Non-pigmented ciliary epithelial cell (primary cell): ENCODE measurements at places on chromosomes 11 and 22.
A peak's percentile ranks its signal among the peaks of the same experiment; 100 is the strongest.

- DNase-seq: no peak
These were observed 156.4 kb downstream of the FAM181B start for GRCh38 chr11:82577246-82577645.

GRCh38 chr11:77407613-77408012, 66.3 kb downstream of the PAK1 start:
- DNase-seq: peak; percentile 62

- DNase-seq: no peak
These were observed 96.0 kb downstream of the ABTB2 start for GRCh38 chr11:34261820-34262219.

- no peak for DNase-seq
These were observed 30.9 kb upstream of the BAIAP2L2 start for GRCh38 chr22:38141217-38141973.

DNA sequence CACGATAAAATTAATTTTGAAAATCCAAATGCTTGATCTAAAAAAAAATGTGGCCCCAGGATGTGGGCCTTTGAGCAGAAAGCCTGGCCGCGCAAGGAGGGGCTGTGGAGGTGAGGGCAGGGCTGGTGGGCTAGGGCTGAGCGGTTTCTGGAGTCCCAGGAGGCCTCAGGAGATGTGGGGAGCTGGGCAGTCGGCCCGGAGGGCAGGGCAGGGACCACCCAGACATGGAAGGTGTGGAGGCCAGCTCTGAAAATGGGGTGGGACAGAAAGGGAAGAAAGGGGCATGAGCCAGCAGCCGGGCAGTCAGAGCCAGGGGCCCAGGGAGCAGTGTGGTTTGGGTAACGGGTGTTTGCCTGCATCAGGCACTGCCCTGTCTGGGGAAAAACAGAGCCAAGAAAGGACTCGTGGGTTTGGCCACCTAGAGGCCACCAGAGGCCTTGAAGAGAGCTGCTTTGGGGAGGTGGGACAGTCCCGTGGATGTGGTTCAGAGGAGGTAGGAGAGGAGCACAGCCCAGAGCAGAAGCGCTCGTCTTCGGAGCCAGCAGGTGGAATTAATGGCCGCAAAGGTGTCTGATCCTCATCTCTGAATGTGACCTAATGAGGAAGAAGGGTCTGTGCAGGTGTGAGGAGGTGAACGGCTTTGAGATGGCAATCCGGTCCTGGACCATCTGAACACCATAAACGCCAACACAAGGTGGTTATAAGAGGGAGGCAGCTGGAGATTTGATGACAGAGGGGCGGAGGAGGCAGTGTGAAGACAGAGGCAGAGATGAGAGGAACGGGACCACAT, 50.2 kb downstream of the IGF2 start:
- DNase-seq: no peak

- no peak for DNase-seq
These were observed 441.1 kb downstream of the TBC1D22A start for GRCh38 chr22:47203554-47203991.

GRCh38 chr22:32961497-32961896, 96.7 kb downstream of the SYN3 start:
- no peak for DNase-seq

GRCh38 chr11:72831521-72832300, 17.5 kb downstream of the ATG16L2 start:
- no peak for DNase-seq

- DNase-seq: no peak
These were observed 276.1 kb downstream of the SBF2 start for GRCh38 chr11:10017911-10018310.

GRCh38 chr11:14361951-14362350, 3.0 kb upstream of the RRAS2 start:
- DNase-seq: no peak

DNA sequence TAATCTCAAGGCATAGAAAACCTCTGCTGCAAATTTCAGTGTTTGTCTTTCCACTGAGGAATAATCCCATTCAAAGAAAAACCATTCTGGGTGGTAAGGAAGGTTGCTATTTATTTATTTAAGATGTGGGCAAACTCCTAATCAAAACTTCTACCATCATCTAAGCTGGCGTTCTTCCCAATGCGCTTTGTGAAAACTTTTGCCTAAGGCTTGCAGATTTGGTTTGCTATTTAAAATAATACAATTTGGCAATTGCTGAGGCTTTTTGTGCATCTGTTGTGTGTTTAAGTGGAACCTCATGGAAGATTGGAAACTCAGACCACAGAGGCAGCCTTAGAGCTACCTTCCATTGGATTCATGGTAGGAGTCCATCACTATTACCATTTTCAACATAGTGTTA, 309.0 kb downstream of the BLID start:
- no peak for DNase-seq

- no peak for DNase-seq
These were observed 11.5 kb downstream of the ZDHHC5 start for GRCh38 chr11:57679396-57679795.

- DNase-seq: no peak
These were observed 52.4 kb downstream of the CHRDL2 start for GRCh38 chr11:74678591-74679512.

- no peak for DNase-seq
These were observed 46.3 kb downstream of the ACAT1 start for GRCh38 chr11:108167624-108168023.

GRCh38 chr22:48663297-48663696, 1164.4 kb downstream of the BRD1 start:
- DNase-seq: no peak

DNA sequence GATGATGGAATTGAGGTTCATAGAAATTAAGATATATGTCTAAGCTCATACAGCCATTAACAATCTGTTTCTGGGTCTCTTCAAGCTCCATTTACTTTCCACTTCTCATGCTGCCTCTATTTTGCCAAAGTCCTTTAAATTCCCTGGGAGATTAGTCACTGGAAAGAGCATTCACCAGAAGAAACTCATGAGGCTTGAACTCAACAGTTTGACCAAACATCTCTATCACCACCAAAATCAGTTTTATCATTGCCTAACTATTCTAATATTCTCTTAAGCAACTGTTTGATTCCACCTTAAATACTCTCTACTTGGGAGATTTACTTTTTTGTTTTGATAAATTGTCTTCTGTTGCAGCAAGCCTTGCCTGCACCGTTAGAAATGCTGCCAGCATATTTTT, 881.3 kb downstream of the KCNA4 start:
- DNase-seq: no peak

GRCh38 chr22:17744430-17744829, 29.8 kb downstream of the BID start:
- no peak for DNase-seq

GRCh38 chr11:119584193-119585042, 144.6 kb downstream of the NECTIN1 start:
- no peak for DNase-seq

GRCh38 chr22:40023341-40023841, 28.6 kb downstream of the FAM83F start:
- no peak for DNase-seq

DNA sequence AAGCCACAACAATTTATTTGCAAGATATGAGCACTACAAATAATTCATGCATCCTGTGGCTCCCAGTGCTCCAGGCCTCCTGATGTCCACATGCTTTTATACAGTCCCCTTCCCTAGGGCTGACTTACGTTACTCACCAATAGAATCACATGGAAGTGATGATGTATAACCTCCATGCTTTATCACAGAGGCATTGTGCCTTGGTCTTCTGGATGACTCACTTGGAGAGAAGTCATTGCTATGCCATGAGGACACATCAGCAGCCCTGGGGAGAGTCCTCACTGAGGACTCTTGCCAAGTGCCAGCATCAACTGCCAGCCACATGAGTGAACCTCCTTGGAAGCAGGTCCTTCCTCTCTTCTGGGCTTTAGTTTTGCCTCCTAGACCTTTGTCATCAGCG, 22.0 kb upstream of the IGSF9B start:
- DNase-seq: no peak

DNA sequence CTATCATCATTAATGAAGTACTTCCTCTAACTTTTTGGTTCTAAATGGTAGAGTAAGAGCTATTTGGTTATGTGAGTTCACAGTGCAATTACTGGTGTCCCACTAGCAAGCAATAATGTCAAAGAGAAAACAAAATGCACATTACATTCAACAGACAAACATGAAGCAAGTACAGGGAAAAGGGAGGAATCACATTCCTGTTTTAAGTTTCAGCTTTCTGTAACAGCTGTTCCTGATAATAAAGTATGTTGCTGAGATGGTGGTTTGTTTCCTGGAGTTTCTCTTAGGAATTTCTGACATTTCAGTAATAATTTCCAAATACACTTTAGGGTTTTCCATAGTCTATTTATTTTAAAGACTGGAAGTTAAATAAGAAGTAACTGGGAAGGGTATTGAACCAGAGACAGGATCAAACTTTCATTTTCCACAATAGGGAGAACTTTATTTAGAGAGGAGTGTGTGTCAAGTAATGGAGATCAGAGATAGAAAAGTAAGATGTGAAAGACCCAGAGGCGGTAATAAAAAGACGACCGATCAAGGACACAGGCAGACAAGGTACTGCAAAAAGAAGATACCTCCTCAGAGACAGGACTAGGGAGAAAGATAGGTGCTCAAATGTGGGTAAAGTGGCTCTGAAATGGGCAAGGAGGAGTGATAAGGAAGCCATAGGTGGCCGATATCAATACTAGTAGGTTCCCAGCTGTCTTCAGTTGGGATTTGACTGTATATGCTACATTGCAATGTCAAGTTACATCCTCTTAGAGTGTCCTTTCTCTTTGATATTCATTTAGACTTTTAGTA, 20.8 kb upstream of the CLNS1A start:
- DNase-seq: no peak

DNA sequence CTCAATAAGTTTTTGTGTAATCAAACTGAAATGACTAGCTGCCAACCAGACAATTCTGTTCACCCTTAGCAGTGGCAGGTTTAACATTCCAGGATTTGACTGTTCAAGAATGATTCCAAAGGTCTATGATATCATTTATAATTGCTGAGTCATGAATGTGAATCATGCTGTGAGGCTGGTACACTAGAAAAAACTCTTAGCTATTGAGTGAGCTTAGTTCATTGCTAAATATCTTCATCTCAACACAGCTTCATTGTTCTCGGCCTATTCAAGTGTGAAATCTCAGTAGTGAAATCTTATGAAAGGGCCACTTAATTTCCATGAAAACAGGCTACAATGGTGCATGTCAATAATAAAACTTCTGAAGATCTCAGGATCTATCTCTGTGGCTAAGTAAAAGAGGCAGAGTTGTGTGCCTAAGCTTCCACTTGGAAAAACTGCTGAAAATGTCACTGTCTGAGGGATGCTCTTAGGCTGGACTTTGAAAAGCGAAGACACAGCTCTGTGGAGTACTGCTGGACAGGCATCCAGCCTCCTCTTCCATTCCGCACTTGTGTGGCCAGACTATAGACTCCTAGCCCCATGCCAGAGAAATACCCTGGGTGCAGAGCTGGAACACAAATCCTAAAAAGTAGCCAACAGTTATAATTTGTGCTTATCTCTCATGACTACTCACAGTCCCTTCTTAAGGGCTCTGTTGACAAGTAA, 12.8 kb downstream of the AQP11 start:
- DNase-seq: peak; percentile 74

DNA sequence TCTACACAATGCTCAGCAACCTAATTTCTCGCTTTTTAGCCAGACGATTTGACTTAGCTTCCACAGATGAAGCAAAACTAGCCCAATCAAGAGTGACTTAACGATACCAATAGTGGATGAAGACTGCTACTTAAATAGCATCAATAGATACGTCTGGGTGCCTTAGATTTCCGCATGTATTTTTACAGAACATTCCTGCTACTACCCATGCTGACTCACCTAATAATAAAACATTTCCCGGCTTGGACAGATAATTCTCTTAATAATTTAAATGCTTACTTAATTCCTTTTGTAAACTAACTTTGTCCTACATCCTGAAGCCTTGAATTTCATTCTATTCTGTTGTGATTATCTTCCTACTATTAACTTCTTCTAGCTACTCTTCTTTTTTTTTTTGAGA, 5.2 kb upstream of the LAYN start:
- no peak for DNase-seq

- no peak for DNase-seq
These were observed 83.4 kb upstream of the MYO18B start for GRCh38 chr22:25658633-25659032.

DNA sequence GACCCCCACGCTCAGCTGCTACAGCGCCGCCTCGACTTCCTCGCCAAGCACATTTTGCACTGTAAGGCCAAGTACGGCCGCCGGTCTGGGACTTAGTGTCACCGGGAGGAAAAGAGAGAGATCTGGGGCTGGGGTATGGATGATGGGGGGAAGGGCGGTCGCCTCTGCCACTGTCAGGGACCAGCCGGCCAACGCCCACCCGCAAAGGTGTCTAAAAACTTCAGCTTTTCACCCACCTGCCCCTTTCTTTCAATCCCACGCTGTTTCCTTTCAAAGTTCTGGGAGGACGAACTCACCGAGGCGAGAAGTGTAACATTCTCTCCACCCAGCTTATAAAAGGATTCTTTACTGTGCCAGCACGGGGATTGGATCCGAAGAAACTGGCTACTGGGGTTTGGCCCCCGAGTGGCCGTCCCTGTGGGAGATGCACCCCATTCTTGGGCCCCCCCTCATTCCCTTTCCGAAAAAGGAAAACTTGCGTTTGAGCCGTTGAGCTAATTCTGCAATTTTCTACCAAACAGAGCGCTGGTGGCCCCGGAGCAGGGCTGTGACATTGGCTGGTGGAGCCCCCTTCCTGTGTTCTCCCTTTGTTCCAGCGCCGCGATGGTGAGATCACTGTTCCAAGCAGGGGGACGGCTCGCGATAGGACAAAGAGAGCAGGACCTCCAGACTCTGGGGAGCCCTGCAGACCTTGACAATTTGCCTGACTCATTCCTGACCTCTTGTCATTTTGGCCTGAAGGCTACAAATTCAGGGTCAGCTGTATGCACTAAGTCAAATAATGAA, 1.8 kb downstream of the FJX1 start:
- no peak for DNase-seq

GRCh38 chr11:85685820-85686459, at the start of gene CCDC89:
TSS of gene CCDC89 (minus strand) at chr11:85686195. CDS start at chr11:85686130, 65 bp downstream.
- no peak for DNase-seq

DNA sequence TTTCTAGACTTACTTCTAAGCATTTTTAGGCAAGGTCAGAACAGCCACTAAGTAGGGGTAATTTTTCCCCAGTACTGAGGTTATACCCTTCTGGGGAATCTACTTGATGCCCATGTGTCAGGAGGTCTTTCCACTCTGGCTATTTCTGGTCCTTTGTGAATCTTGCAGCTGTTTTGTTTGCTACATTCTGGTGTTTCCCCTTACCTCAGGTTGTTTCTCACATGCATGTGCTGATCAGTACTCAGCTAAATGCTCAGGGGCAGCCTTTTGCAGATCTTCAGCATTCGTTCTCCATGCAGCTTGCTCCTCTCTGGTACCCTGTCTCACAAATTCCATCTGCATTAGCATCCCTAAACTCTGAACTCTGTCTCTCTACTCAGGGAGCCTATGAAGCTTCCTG, 303.6 kb downstream of the SOX6 start:
- no peak for DNase-seq

- no peak for DNase-seq
These were observed 25.0 kb downstream of the CASP12 start for GRCh38 chr11:104873252-104873651.

DNA sequence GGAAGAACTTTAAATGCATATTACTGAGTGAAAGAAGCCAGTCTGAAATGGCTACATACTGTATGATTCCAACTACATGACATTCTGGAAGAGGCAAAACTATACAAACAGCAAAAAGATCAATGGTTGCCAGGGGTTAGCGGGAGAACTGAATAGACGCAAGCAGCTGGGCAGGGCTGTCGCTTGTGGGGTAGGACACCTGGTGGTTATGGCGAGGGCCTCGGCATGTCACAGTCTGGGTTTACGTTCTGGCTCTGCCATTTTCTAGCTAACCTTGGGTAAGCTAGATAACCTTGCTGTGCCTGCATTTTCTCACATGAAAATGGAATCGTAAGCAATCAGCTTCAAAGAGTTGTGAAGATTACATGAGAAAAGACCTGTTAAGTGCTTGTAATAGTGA, 55.2 kb upstream of the SYT13 start:
- DNase-seq: no peak
